ENCODE measurements at places on chromosomes 5 and 9. TPM values are rescaled to one million over a fixed set of nuclear protein-coding genes. Genes with fewer than 3 reads are reported as not detected.

C9orf85 gene
- 9.4 TPM for total RNA-seq

BARHL1 gene
- total RNA-seq: not detected

DNA sequence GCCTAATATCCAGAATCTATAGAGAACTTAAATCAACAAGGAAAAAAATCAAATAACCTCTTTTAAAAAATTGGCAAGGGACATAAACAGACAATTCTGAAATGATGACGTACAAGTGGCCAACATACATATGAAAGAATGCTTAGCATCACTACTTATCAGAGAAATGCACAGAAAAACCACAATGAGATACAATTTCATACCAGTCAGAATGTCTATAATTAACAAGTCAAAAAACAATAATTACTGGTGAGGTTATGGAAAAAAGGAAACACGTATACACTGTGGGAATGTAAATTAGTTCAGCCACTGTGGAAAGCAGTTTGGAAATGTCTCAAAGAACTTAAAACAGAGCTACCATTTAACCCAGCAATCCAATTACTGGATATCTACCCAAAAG is 1192.0 kb downstream of the CDH12 start:
- no peak overlapping the region for H3K4me3 ChIP-seq
- H3K27me3 ChIP-seq: no peaks in the 10 kb centered on the region
- no peak for DNase-seq
- no peaks in the 10 kb centered on the region for H3K36me3 ChIP-seq
- no peaks in the 10 kb centered on the region for H3K4me1 ChIP-seq

GRCh38 chr5:141992349-141992963 is 20.4 kb downstream of the GNPDA1 start:
- H3K4me3 ChIP-seq: no peak overlapping the region
- H3K4me1 ChIP-seq: peaks cover 4% of the 10 kb centered on the region

GRCh38 chr5:145473042-145473642 is 362.0 kb downstream of the PRELID2 start:
- H3K27ac ChIP-seq: no peak overlapping the region
- peak; percentile 43 for DNase-seq
